Daoy (cell line): ENCODE measurements at places on chromosomes 5 and 9.

DNA sequence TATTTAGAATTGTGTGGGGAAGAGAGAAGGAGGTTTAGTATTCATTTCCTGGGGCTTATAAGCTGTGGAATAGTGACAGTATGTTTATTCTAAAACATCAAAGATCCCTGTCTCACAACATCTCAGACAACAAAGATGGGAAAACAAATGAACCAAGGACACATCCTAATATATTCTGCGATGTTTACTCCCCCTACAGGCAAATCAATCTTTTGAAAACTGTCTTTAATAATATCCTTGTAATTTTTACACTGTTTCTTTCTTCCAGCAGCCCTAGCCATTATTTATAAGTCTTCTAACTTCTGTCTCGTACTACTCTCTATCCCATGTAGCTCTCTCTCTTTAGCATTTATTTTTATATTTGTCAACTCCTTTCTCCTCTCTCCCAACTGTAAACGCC is 33.5 kb upstream of the TMEM252 start:
- DNase-seq = no peak

DNA sequence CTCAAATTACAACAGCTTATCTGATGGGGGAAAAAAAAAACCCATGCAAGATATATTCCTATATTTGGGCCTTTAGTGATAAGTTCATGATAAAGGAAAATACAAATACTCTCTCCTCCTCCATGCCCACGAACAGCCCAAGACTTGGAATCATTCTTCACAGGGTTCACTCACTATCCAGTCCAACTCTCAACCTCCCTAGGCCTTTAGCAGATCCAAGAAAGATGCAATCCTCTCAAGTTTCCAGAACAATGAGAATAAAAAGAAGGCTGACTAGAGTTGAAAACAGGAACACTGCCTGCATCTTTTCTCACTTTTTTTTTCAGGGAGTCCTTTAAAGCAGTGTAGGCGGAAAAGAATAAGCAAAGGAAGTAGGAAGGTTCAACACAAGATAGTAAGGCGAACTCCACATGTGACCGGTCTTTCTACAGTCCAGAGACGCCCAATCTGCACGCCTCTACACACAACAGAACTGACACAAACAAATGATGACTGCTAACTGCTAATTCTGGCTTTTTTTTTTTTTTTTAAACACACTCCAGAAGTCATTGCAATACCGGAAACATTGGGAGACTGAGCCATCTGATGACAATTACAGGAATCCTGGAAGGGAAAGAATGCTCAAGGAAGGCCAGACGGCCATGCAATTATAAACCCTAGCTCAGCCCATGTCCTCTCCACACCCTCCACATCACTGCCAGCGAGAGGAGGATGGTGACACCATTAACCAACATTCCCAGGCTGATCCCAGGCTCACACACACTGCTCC is 75.4 kb downstream of the BNC2 start:
- peak; percentile 23 for DNase-seq

GRCh38 chr9:114811301-114811700 is 5.5 kb upstream of the TNFSF15 start:
- DNase-seq = peak; percentile 59

GRCh38 chr9:136882109-136882946 is 4.0 kb upstream of the TRAF2 start:
- DNase-seq = peak; percentile 98

DNA sequence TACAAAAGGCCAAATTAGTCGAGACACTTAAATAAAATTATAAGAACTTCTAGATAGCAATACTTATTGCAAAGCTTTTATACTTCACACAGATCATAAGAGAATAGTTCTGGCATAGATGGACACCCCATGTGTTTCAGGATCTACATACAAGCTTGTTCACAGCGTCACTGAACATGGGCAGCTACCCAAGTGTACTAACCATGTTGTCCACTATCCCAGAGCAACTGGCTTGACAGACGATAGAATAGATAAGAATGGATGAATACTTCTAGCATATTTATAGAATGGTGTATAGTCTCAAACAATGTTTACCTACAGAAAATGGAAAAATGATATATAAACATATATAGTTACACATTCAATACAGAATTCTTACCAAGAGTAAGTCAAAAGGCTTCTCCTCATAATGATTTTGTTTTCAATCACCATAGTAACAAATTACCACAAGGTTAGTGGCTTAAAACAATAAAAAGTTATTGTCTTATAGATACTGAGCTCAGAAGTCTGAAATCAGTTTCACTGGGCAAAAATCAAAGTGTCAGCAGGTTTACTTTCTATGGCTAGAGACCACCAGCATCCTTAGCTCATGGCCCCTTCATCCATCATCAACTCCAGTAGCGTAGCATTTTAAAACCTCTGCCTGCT is 446.7 kb downstream of the DMRTA1 start:
- DNase-seq = no peak

DNA sequence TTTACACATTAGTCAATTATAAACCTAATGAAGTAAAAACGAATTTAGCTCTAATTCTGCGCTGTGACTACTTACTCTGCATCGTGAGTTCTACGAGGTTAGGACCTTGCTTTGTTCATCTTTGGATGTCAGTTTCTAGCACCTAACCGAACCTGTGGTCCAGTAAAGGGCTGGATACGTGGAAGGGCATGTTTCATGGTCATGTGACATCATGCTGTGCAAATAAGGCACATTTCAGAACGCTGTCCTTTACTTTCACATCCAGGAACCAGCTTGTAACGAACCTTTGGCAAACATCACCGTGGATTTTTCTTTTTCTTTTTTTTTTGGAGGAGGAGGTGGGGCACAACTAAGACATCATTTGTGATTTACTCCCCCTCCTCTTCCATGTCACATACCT is 15.0 kb downstream of the BASP1 start:
- DNase-seq = no peak

DNA sequence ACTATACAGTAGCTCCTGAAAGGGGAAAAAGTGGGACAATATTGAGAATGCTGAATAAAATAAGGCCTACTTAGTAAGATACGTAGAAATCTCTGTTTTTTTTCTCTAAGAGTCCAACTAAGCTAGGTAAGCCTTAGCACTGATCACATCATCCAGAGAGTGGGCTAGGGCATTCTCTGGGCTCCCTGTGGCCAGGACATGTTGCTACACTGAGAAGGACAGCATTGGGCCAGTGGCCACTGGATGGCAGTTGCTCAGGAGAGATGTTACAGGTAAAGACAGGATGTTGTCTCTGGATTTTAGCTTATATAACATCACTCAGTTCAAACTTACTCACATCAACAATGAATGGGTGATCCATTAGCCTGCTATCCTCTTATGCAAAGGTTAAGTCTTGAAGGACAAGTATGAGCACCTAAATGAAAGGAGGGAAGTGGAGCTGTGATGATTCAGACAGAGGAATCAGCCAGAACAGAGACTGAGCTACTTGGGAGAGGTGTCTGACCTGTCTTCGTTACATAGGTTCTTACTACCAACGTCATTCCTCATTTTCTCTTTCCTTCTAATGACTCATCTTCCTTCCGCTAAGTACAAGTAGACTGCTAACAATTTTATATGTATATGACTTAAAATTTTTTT is 226.6 kb upstream of the ADCY2 start:
- DNase-seq = peak; percentile 40

GRCh38 chr5:91361055-91361701 is 21.9 kb downstream of the ARRDC3 start:
- DNase-seq = no peak

- peak; percentile 51 for DNase-seq
Observed at GRCh38 chr9:98536542-98537173, 172.1 kb downstream of the GABBR2 start.

GRCh38 chr9:80648336-80648735 is 1041.0 kb downstream of the TLE1 start:
- no peak for DNase-seq

GRCh38 chr5:176185133-176185733 is 53.0 kb upstream of the SIMC1 start:
- DNase-seq = peak; percentile 41

DNA sequence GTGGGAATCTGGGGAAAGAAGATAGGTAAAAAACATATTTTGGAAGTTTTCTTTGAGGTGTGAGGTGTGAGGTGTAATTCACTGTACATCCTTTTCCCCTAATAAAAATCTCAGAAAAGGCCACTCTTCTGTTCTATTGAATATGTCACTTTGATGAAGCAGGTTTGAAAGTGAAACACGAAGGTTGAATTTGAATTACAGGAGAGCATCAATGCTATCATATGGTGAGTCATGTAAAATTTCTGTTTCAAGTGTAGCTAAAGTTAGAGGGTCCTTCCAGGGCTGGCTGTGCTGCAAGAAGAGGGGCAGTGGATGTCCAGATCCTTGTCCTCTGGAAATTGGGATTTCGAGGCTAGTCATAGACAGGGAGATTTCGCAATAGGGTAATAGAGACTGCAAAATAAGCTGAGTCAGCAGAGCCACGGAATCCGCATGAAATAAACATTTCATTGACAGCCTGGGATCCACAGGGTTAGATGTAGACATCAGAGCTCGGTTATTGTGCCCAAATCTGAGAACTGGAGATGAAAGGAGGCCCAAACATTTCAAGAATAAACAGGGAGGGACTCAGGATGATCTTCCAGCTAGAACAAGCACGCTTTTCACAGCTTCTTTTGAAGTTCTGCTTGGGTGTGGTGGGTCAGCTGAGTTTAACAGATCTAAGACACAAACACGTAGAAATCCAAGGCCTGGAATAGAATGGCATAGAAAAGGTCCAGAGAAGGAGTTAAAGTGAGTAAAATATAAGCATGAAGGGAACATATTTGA is 194.4 kb upstream of the CDKN2B start:
- DNase-seq = no peak

DNA sequence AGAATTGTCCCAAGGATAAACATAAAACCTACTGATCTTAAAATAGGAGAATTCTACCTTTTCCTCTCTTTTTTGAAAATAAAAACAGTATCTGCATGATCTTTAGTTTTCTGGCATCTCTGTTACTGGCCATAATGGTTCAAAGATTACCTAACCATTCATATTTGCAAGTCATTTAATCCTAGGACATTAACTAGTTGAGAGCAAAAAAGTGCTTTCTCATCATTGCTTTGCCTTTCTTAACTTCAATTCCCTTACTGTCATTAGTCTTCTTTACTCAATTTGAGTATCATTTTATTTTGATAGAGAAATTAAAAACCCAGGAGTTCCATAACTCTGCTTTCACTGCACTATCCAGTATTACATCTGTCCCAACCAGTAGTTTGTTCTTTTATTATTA is 68.6 kb downstream of the RFX3 start:
- no peak for DNase-seq

- DNase-seq = no peak
Observed at GRCh38 chr5:150625831-150626746, 14.4 kb upstream of the SYNPO start.

- DNase-seq = peak; percentile 25
Observed at GRCh38 chr5:138463419-138464007, 1.8 kb upstream of the EGR1 start.

DNA sequence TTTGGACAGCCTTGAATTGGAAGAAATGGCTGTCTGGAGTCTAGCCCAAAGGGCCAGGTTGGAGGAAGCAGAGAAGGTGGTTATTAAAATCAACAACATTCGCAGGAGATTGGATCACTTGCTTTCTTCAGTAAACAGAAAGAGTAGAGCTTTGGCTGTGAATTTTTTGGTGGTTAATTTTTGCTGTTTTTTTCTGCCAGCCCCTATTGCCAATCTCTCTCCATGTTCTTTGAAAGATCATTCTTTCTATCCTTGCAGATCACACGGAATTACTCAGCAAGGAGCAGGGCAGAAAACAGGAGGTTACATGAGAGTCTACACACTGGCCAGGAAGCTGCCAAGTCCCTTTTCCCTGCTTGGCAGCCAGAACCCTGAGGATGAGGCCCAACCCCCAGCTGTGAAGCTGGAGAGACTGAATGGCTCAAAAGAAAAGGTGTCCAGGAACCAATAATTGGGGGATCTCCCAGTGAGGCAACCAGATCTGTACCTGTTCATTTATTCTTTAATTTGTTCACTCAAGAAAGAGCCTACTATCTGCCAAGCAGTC is 13.0 kb downstream of the GLRX start:
- peak; percentile 49 for DNase-seq

GRCh38 chr5:143543358-143544255 is 140.1 kb upstream of the NR3C1 start:
- DNase-seq = peak; percentile 25

DNA sequence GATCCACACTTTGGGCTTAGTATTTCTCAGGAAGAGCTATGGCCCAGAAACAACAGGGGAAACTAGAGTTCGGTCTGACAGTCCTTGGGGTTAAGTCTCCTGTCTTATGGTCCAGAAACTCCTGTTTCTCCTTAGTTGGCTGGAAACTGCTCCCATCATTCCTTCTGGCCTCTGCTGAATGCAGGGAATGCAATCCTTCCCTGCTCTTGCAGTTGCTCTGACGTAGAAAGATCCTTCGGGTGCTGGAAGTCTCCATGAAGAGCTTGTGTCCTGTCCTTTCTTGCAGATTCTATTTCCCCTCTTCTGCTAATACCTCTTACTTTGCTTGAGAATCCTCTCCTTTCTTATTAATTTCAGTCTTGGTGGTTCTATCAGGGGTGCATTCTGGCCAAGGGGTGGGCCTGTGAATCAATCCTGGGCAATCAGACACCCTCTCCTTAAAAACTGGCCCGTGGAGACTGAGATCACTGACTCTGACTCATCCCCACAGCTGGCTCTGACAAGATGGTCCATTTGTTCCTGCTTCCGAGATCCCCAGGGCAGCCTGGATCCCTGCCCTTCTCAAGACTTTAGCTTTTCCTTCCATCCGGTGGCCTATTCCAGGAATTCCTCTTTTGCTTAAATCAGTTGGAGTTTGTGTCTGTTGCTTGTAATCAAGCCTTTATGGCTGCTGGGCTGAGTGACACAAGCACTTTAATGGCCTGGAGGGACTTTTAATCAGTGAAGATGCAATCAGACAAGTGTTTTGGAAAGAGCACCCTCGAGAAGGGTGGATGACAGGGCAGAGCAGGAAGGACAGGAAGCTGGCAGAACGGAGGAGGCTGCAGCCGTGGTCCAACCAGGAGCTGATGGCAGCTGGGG is 23.7 kb downstream of the PTGS1 start:
- DNase-seq = peak; percentile 62

DNA sequence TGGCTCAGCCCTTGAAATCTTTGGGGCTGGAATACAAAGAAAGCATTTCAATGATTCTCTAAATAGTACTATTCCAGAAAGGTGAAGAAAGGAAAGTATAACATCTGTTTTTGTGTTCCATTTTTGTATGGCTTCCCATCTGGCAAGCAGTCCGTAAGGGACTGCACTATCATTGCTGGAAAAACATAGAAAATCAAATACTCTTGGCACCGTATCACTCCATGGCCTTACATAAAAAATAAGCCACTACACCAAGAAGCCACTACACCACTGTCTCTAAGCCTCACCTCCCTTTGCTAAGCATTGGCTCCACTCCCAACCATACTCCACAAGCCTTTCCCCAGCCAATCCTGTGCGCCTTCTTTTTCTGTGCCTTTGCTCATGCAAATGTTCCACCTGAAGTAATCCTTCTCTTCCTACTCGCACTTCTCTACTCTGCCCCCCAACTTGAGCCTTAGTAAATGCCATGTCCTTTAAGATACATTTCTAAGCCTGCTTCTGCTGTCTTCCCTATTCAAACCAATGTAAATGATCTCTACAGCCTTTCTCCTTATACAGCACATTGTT is 454.6 kb upstream of the TUSC1 start:
- no peak for DNase-seq
